Endothelial cell of coronary artery (primary cell): ENCODE measurements at places on chromosomes 3 and 15. TPM values are rescaled to one million over a fixed set of nuclear protein-coding genes. Genes with fewer than 3 reads are reported as not detected.

The CRELD1 gene
- 19.1 and 49.9 TPM in 2 replicates for total RNA-seq

The KCNAB1 gene
- 0.63 and 3.6 TPM in 2 replicates for total RNA-seq

The CCR5 gene
- not detected in 2 replicates for total RNA-seq

The GPR62 gene
- under 0.01 and 0.09 TPM in 2 replicates for total RNA-seq

The GOLGA6L7 gene
- total RNA-seq = not detected in 2 replicates

The MCF2L2 gene
- 0.38 and 1.2 TPM in 2 replicates for total RNA-seq

The ECE2 gene
- total RNA-seq = not detected in 2 replicates

The C3orf20 gene
- under 0.01 TPM in 2 replicates for total RNA-seq

The LSAMP gene
- under 0.01 TPM in 1 of 2 replicates, not detected in the other for total RNA-seq

The TMEM158 gene
- 5.6 and 12.4 TPM in 2 replicates for total RNA-seq

The PLSCR4 gene
- total RNA-seq = 34.5 and 94.1 TPM in 2 replicates

The GRK7 gene
- total RNA-seq = under 0.01 TPM in 1 of 2 replicates, not detected in the other

The TMEM212 gene
- not detected in 2 replicates for total RNA-seq

The INO80 gene
- total RNA-seq = 21.4 and 29.2 TPM in 2 replicates

The SKIC8 gene
- 79.0 and 93.5 TPM in 2 replicates for total RNA-seq
